ENCODE measurements at places on chromosomes 1 and 21.

DNA sequence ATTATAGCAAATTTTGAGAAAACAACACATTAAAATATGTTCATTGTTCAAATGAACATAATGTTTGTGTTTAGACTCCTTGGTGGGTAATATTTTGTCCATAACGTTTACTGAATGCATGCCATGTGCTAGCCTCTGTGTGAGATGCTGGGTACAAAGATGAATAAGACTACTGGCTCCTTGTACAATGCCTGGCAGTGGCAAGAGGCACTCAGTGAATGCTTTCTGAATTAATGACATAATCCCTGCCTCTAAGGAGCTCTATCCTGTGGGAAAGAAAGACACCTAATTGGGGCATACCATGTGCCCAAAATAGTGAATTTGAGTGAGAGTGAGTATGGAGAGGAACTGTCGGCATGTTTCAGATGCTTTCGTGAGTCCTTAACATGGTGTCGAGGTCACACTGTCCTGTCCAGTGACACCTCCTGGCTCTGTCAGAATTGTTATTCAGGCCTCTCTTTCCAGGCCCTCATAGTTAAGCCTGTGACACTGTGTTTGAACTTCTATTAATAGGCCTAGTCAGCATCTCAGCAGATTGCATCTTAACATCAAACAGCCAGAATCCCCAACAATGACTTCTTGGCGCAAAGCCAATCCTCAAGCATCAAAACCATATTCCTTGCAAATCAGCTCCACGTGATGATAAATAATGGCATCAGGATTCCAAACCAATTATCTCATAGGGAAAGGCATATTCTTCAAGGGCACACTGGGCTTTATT lies 32.8 kb upstream of the S1PR1 start:
- no peak for DNase-seq

DNA sequence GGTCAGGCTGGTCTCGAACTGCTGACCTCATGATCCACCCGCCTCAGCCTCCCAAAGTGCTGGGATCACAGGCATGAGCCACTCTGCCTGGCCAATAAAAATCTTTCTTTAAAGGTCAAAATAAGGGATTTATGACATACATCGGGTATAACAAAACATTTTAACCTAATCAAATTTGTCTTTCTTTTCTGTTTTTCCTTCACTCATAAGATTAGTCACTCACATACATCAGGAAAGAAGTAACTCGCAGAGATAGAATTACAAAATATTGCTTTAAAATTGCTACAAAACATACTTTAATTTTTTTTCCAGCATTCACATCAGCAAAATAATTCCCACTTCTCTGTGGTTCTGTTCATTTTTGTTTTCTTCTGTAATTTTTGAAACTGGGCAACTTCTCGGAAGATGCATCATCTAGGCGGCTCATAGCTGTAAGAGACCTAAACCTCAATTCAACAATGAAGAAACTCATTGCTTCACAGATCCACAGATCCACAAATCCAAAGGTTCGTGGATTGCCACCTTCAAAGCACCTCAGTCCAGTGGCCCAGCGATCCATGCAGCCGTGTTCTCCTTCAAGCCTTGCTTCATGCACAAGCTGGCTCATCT lies 39.7 kb downstream of the NEK2 start:
- no peak for DNase-seq

DNA sequence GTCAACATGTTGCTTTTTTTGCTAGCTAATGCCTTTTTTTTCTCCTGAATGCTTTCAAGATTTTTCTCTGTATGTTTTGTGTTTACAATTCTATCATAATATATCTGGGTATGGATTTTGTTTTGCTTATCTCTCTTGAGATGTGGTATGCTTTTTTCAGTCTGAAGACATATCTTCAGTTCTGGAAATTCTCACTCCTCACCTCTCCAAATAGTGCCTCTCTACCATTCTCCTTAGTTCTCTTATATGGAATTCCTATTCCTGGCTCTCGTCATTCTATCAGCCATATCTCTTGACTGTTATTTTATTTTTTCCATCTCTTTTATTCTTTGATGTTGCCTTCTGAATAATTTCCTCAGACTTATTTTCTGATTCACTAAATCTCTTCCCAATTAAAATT lies 58.4 kb downstream of the IVNS1ABP start:
- no peak for DNase-seq

GRCh38 chr1:36653850-36654249 lies 171.1 kb upstream of the CSF3R start:
- no peak for DNase-seq

DNA sequence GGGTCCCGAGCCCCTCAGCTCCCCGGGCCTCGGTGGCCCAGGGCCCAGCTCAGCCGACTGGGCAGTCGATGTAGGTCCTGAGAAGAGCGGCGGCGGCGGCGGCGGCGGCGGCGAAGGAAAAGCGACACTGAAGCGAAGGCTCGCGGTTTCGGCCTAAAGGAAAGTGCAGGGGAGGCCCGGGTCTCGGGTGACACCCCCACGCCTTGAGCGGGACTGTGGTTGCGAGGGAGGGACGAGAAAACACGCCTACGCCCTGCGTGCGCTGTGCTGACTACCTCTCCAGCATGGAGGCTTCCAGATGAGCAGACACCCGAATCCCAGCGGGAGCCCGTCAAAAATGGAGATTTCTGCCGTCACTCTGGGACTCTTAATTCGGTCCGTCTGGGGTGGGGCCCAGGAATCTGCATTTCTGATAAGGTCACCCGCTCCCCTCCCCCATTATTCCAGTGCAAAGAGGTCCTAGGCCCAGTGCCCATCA lies 31.2 kb downstream of the DNTTIP2 start:
- DNase-seq = peak; percentile 69

DNA sequence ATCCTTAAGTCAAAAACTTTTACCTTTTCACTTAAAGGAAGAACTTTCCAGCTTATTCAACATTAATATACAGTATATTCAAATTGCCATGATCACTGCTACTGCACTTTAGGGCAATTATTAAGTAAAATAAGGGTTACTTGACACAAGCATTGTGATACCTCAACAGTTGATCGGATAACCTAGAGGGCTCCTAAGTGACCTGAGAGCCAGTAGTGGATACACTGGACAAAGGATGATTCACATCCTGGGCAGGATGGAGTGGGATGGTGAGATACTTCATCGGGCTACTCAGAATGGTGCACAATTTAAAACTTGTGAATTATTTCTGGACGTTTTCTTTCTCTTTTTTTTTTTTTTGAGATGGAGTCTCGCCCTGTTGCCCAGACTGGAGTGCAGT lies 54.5 kb upstream of the PPM1J start:
- no peak for DNase-seq

DNA sequence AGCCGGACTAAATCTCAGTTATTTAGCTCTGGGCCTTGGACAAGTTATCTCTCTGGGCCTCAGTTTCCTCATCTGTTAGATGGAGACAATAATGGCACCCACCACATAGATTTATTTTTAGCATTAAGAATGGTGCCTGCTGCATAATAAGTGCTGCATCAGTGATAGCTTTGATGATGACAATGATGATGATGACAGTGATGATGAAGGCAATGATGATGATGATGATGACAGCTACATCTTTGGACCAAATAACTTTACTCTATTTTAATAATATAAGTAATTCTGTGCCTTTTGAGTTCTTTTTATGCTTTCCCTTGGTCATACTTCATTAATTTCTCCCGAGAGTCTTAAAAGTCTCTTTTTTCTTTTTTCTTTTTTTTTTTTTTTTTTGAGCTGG lies 143.4 kb downstream of the C1orf21 start:
- DNase-seq = no peak

DNA sequence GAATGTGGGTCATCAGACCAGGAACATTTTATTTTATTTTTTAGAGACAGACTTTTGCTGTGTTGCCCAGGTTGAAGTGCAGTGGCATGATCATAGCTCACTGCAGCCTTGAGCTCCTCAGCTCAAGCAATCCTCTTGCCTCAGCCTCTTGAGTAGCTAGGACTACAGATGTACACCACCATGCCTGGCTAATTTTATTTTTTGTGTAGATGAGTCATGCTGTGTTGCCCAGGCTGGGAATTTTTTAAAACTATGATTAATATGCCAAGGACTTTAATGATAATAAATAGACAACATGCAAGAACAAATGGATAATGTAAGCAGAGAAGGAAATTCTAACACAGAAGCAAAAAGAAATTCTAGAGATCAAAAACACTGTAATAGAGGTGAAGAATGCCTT lies 142.4 kb downstream of the AK5 start:
- no peak for DNase-seq

- no peak for DNase-seq
Observed at GRCh38 chr1:223180731-223181321, 37.8 kb upstream of the TLR5 start.

DNA sequence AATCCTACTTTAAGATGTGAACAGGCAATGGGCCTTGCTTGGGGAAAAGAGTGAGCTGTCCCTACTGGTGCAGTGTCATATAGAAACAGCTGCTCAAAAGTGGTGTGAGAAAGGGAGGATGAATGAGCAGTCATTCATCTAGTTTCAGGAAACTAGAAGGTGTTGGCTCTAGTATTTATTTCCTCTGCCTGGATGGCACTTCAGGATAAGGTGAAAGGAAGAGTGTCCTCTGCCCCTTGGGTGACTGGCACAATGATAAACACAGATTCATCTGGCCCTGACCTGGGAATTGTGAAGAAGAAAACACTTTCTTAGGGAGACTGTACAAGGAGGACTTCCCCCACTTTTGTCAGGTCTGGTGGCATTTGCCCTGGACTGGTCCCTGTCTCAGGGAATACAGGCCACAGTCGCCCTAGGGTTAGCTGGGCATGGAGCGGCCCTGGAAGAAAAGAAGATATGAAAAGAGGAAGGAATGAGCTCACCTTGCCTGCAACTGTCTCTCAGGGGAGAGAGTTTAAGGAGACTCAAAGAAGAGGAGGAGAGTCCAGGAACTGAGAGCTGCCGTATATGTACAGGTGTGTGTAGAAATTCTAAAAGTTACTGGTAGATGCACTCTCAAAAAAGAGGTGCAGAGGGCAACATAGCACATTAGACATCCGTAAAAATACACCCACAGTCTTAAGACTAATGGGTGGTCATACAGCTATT lies 13.8 kb upstream of the NMNAT2 start:
- no peak for DNase-seq

DNA sequence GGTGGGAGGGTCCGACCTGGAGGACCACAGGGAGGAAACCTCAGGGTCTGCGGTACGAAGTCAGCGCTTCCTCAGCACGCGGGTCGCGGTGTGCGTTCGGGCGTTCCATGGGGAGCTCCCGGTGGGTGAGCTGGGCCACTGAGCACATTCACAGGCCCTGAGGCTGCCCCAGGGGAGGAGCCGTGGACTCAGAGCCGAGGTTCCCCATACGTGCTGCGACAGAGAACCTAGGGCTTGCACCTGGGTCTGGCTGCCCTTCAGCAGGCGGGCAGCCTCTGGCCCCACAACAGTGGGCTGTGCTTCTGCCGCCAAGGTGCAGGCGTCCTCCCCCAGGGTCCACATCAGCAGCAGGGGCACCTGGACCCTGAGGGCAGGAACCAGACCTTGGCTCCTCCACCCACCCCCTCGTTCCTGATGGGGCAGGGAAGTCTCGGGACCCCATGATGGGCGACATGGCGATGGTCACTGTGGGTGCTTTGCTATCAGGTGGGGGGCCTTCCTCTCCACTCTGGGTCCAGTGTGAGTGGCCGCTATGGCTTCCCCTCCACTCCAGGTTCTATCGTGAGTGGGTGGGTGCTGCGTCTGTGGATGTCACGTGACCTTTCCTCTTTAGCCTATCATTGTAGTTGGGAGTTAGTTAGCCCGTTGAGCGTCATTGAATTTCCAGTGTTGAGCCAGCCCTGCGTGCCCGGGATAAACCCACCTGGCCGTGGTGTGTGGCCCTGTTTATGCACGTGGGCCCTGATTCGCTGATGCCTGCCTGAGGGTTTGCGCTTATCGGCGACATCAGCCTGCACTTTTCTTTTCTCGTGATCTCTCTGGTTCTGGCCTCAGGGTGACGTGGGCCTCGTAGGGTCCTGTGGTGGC lies 27.9 kb downstream of the FTCD start:
- DNase-seq = peak; percentile 8

- DNase-seq = no peak
Observed at GRCh38 chr1:217875229-217875628, 244.1 kb downstream of the SPATA17 start.

DNA sequence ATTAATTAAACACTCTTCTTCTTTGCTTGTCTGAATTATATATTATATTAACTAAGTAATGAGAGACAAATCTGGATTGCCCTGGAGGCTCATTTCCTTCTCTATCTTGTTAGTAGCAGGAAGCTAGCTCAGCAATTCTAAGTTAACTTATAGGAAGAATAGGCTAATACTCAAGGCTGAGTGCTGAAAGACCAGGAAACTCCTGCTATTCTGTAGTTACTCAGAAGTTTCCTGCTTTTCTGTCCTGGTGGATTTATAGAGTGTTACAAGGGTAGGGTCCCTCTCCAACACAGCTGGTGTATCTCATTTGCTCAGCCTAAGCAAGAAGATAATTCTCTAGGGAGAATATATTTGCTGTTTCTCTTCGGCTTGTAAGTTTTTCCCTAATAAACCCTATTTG lies 29.2 kb downstream of the HSPA13 start:
- no peak for DNase-seq

DNA sequence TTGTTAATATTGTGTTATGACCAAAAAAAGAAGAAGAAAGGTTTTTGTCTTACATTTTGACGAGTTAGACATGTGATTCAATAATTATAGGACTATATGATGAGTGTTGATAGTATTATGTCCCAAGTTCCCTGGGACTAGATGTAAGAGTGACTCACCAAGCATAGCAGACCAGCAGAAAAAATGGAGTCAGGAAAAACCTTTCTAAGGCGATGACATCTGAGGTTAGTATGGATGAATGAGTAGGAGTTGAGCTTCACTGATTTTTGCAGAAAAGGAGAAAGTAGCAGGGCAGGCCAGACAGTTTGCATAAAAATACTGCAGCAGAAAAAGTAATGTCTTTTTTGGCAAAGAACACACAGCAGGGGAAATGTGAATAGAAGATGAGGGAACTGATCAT lies 1041.3 kb upstream of the ADGRL4 start:
- DNase-seq = no peak

DNA sequence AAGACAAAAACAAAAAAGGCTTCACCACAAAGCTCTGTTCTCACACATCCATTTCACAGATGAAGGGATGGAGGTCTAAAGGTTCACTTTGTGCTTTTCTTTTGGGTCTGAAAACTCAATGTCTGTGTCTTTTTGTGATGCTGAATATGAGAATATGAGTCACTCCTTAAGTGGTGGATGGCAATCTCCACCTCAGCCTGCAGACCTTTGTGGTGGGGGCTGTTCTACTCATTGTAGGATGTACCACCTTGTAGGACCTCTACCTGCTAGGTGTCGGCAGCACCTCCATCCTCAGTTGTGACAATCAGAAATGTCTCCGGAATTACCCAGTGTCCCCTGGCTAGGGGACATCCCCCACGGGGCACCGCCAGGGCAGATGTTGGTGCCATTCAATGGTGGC lies 42.8 kb downstream of the UBASH3A start:
- DNase-seq = no peak

DNA sequence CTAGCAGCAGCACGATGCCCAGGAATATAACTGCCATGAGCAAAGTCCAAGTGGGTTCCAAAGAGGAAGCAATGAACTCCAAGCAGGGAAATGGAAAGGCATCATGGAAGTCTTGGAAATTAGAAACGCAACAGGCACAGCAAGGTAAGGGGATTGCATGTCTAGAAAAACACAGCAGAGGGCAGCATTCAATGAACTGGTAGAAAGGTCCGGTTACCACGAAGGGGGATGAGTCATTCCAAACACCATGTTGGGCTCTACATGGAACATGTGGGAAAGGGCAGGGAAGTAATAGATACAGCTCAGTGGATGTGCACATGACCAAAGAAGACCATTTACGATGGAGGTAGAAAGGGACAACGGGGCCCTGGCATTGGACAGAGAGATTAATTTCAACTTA lies 36.4 kb downstream of the RXRG start:
- DNase-seq = peak; percentile 27

GRCh38 chr1:80657707-80658106 lies 1143.0 kb upstream of the ADGRL2 start:
- no peak for DNase-seq

GRCh38 chr1:246035060-246035541 lies 472.0 kb downstream of the SMYD3 start:
- DNase-seq = no peak

Data from nephron progenitor cell (in vitro differentiated cells).